Common myeloid progenitor, CD34-positive (primary cell): ENCODE measurements at places on chromosomes 5 and 9.

DNA sequence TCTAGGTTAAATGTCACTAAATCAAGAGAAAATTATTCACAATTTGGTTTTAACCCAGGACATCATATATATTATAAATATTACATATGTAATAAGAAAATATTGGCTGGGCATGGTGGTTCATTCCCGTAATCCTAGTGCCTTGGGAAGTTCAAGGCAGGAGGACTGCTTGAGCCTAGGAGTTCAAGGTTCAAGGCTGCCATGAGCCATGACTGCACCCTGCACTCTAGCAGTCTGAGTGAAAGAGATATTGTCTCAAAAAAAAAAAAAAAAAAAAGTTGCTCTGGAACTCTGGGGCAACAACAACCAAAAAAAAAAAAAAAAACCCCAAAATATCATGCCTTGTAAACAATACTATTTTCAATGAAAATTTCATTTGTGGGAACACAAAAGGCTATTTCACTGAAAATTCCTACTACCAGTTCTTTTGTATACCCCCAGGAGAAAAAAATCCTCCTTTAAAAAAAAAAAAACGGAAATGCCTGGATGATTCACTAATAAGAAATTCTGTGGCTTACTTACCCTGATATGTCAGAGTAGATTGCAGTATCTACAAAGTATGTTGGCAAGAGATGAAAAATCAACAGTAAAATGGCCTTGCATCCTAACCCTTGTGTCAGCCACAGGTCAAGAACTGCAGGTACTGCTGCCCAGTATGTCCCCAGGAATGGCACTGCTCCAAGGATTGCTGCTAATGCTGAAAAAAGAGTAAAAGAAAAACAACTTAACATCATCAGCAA is 22.6 kb upstream of the CTNNAL1 start:
- DNase-seq: no peak

- DNase-seq: no peak
These were observed 1313.0 kb downstream of the MAT2B start for GRCh38 chr5:164818445-164818844.

- no peak for DNase-seq
These were observed 24.9 kb upstream of the PTGES start for GRCh38 chr9:129777769-129778130.

DNA sequence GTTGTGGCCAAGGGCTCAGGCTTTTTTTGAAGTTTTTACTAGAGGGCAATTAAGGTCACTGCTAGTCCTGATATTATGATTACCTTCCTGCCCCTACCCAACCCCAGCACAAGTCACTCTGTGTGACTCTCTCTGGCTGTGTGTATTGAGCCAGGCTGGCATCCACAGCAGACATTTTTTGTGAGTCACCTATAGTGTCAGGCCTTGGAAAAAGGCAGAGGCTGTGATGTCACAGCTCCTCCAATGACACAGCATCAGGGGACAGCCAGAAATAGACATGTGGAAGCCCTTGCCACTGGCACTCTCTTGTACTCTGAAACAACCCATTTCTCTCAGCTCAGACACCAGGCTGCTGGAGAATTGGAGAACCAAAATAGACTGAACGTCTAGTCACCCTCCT is 145.4 kb downstream of the NMUR2 start:
- no peak for DNase-seq

- DNase-seq: no peak
These were observed 174.7 kb downstream of the CYLC2 start for GRCh38 chr9:103169798-103170197.

DNA sequence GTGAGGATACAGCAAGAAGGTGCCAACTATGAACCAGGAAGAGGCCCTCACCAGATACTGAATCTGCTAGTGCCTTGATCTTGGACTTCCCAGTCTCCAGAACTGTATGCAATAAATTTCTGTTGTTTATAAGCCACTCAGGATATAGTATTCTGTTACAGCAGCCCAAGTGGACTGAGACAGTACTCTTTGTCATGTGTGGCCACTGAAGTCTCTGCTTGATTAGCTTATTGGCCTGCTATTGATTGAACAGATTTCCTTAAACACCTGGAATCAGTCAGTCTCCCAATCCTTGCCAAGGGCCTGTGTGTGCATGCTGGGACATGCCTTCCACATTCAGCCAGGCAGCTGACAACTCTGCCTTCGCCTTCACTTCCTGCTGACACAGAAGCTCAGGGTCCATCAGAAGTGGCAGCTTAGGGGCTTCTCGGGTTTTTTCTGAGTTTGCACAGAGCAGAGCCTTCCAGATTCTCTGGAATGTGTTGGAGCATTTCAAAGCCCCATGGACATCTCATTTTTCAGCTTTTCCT is 13.7 kb upstream of the ROR2 start:
- DNase-seq: no peak

DNA sequence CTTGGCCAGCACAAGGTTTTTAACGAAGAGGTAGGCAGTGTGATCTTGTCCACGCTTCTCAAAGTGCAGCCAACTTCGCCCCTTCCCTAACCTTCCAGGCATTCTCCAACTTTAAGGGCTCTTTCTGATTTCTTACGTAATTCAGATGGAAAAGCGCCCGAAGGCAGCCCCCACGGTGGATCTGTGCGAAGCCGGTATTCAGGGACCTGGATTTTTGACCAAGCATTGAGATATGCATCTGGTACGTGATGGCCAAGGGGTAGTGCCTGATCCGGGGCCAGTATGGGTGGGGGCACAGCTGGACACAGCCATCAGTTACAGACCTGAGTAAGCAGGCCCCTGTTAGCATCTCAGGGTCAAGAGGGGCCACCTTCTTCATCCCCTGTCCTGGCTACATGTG is 80.0 kb downstream of the AMBP start:
- DNase-seq: no peak

DNA sequence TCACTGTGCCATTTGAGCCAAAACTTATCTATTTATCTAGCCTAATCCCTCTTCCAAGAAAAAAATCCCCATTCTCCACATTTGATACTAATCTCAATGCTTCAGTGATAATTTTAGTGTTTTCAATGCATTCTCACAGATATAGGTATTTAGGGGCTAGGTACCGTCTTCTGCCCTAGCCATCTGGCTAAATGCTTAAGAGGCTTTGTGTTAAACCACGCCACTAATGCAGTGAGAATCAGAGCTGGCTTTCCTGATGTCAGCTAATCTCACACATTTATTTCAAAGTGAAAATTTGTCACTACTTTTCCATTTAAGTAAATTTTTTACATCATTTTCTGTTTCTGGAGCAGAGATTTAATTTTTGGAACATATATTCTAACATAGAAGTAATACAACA is 479.7 kb downstream of the MAN2A1 start:
- DNase-seq: no peak

GRCh38 chr5:171629628-171630349 is 155.8 kb upstream of the SMIM23 start:
- peak; percentile 58 for DNase-seq

DNA sequence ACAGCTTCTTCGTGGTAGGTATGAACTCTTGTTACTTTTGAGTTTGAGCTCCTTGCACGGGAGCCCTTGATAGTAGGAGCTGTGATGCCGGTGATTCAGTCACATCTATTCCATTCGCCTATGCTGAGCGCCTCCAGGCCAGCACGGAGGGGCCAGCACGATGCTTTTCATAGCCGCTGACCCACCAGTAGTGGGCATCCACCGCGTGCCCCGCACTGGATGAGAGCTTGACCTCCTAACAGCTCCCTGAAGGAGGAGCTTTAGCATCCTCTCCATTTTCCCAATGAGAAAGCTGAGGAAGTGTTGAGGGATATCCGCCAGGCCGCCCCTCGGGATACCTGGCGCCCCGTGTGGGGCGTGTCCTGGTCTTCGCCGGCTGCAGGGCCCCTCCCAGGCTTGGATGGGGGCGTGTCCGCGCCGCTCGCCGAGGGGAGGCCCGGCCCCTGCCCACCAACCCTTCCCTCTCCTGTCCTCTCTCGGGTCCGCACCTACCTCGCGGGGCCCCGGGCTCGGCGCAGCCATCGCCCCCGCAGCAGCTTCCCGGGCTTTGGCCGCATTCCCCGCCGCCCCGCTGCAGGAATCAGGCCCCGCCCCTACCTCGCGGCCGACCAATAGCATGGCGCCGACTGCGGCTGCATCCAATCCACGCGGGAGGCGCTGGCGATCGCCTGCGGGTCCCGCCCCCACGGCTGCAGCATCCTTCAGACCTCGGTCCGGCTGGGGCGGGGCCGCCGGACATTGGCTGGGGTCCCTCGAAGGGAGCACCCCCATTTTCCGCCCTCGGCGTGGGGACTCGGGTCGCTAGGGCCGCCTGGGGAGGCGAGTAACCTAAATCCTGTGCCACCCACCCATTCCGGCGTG is at the start of gene PIP5KL1:
Gene PIP5KL1, minus strand, starts transcription at position 547 of the 861 bp plus-strand sequence. Its CDS starts 25 bp downstream, at position 522.
- peak; percentile 59 for DNase-seq

GRCh38 chr5:8839361-8840055 is 706.4 kb downstream of the SEMA5A start:
- no peak for DNase-seq

DNA sequence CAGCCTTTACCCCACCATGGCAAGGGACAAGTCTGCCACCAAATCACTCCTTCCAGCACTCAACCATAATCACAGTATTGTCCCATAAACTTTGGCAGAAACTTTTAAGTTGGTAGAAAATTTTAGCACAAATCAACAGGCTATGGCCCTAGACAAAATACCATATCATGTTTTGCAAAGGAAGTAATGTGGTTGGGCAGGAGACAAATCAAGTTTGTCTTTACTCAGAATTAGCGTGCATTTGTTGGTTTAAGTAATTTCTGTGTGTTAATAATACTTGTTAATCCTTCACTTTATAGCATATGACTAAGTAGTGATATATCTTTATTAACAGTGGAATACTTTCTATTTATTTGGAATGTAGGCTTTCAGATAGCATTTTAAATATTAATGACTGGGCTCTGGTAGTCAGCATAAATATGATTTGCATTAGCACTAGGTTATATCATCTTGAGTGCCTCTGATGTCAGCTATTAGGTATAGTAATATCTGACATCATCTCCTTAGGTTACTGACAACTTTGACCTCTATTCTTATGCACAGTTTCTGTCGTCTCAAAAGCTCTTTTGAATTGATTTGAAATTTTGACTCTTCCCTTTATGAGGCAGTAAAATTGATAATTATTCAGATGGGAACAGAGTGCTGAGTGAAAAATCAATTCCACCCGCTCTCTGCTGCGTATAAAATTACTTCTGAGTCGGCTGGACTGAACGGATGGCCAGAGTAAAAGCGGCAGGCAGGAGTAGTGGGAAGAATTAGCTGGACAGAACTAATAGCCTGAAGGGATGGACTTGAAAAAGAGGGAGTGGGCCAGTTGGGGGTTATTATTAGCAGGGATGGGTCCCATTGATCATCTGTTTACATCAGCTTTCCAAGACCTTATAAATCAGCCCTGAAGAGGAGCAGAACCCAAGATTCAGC is 40.1 kb upstream of the TLX3 start:
- DNase-seq: no peak

- no peak for DNase-seq
These were observed 665.0 kb downstream of the NR2F1-AS1 start for GRCh38 chr5:92916036-92916435.

DNA sequence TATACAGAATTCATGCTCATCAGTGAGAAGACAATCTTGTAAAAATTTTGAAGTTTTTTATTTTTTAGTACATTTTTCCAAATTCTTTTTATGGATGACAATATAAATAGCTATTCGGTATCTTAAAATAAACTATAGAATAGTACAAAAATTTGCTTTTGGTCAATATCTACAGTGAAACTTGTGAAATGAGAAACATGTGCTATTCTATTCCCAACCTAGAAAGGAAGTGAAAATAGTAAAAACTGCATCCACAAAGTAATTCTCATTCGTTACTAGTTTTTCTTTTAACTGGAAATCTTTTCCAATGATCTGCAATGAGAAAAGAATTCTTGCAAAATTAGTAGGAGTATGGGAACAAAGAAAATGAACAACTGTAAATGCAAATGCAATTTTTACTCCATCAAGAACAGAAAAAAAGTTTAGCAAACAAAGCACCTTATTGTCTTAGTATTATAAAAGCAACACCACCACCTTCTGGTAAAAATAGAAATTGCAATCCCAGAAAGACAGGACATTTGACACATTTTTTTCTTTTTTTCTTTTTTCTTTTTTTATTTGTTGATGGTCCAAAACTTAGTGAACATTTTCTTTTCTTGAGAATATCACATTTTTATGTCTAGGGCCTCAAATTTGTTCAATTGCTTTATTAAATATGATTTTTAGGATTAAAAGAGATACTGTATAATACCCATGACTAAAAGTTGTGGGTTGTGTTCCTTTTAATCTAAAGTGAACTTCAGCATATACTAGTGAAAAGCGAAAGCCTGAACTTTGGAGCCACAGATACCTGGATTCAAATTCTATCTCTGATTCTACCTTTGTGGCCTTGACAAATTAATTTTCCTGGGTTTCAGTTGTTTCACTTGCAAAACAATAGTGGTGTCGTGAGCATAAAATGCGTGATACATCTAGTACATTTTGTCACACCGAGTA is 72.3 kb downstream of the SLCO4C1 start:
- peak; percentile 66 for DNase-seq

GRCh38 chr5:74766418-74766848 is 484 bp downstream of the GFM2 start:
- DNase-seq: peak; percentile 30

DNA sequence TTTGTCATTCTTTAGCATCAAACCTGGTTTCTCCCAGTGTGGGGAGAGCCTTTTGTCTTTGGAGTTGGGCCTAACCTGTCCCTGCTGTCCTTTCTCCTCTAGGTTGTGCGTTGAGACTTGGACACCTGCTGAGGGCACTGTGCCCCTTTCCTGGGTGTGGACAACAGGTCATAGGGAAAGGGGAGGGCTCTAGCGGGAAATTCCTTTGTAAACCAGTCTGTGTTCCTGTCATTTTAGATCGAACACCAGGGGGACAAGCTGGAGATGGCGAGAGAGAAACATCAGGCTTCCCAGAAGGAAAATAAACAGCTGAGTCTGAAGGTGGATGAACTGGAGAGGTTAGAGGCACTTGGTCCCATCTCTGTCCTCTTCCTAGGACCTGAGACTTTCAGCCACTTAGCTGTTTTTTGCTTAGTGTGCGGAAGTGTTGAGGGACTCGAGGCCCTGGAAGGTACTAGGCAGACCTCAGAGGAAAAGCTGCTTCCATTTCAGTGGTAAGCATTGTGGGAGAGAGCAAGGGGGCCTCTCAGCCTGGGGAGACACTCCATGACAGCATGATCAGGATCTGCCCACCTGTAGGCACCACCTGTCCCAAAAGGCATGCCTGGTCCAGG is 8.6 kb upstream of the GLE1 start:
- DNase-seq: no peak
